CD4-positive, alpha-beta memory T cell (primary cell): ENCODE measurements at places on chromosomes 3 and 15.

GRCh38 chr15:69532066-69532465, 79.4 kb downstream of the RPLP1 start:
- DNase-seq = no peak

- no peak for DNase-seq
Measured at GRCh38 chr15:96285729-96286254, 44.7 kb upstream of the NR2F2 start.

DNA sequence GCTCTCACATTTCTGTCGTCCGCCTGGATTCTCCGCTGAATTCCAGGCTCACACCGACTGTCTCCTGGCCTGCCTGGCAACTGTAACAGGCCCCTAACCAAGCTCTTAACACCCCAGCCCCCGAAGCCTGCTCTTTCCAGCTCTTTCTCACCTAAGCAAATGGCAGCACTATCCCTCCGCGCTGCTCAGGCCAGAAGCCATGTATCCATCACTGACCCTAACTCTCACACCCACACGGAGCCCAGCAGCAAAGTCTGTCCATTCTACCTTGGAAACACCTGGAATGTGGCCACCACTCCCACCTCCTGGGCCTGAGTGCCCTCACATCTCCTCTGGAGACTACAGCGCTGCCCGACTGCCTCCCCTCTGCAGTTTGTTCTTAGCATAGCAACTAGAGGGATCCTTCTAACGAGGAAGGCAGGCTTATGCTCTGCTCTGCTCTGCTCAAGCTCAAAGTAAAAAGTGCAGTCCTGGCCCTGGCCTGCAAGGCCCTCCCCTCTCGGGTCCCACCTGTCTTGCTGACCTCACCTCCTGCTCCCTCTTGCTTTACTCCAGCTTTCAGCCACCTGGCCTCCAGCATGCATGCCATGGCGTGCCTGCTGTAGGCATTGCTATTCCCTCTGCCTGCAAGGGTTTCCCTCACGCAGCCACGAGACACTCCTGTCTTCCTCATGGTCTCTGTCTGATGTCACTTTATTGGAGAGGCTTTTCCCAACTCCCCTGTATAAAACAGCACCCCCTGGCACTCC, 27.2 kb downstream of the FEM1B start:
- DNase-seq = no peak

- no peak for DNase-seq
Measured at GRCh38 chr3:25820366-25820765, 30.5 kb downstream of the OXSM start.

DNA sequence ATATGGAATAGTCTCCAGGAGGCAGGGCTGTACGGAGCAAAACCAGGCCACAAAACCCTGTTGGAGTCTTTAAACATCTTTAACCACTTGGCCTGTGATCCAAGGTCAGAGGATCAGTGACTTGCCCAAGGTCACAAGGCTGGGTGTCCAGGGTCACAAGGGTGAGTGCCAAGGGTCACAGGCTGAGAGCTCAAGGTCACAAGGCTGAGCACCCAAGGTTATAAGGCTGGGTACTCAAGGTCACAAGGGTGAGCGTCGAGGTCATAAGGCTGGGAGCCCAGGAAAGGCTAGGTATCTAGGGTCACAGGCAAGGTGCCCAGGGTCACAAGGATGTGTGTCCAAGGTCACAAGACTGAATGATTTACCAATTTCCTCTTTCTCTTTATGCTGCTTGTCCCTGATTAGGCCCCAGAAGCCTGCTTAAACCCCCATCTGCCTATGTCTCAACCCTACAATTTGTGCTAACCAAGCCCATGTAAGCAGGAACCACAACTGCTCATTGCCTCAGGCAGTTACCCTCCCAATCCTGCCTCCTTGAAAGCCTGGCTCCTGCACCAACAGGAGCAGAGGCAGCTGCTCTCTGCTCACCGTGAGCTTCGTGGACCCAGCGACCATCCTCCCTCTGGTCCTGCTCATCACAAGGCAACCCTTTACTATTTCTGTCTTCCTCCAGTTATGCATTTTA, 51.5 kb downstream of the MGLL start:
- no peak for DNase-seq

DNA sequence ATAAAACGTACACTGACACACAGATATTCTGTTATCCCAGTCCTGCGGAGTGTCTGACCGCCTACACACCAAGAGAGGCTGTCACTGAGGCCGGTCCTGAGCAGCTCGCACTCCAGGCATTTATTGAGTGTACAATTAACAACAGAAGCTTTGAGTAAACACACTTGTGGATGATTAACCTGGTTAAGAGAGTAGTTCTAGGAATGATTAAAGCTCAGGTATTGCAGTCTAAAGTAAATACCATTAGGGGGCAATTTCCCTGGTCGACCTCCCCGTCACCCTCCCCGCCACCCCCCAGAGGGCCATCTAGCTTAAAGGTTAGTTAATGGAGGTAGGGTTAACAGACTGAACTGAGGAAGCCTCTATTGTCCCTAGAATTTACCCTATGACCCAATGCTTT, 1278.5 kb downstream of the NSUN3 start:
- DNase-seq = no peak

- no peak for DNase-seq
Measured at GRCh38 chr15:29337156-29337959, 67.7 kb upstream of the NSMCE3 start.

DNA sequence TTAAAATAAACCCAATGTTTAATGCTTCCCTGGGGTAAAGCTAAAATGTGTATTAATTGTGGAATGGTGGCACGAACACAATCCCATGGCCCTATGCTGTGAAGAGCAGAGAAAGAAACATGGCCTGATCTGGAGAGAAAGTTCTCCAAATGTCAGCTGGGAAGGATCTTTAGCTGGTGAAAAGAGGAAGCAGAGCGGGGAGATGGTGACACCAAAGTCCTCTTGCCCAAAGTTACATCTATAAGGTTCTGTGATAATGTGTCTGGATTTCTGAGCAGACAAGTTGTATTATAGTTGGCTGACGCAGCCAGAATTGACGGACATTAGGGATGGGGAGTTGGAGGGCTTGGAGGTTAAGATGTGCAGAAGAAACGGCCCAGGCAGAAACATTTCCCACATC, 196.2 kb downstream of the CHST2 start:
- DNase-seq = no peak

- DNase-seq = no peak
Measured at GRCh38 chr15:81097890-81098280, 36.2 kb upstream of the CFAP161 start.

DNA sequence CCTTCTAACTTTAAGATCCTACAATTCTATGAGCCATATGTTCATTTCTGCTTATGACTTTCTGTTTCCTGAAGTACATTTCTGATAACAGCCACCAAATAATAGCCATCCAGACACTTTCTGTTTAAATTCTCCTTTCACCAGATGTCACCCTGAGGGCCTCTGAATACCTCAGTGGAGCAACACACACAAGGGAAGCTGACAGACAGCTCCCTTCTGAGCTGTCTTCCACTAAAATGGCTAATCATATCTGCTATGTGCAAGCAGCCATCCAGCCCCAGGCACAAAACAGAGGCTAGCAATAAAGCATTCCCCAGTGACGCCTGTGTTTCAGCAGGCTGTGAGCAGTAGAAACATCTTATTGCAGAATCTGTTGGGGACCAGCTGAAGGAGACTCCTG, 666.6 kb upstream of the UBE2E2 start:
- DNase-seq = no peak

DNA sequence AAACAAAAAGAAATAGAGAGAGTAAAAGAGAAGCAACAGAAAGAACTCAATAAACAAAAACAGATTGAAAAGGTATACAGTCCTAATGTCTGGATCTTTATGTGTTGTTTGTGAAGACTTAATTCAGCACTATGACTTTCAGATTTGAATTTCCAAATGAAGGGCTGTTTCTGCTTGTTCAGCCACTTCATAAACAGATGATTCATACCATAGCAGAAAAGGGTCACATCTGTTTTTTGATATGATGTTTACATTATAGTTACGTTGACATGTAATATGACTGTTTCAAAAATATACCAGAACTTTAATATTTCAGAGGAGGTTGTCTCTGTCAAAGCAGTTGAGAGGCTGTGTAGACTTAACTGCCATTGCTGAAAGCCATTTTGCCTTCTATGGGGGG, 24.1 kb downstream of the ASB14 start:
- no peak for DNase-seq

- DNase-seq = no peak
Measured at GRCh38 chr15:82540984-82541431, 751 bp upstream of the RPS17 start.

DNA sequence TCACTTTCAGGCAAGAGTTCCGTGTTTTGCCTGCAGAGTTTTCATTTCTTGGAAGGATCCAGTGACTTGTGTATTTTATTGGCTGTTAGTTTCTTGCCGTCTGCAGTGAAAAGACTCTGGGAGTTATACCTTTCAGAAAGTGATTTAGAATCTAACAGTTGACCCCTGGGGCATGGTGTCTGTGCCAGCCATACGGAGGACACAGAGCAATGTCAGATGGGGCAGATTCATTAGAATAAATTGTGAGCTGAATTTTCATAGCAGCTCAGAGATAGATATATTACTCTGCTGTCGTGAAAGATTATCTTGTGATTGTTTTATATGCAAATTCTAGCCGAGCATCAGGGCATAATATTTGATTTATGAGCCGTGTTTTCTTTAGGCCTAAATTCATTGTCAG, 131.6 kb downstream of the SV2B start:
- no peak for DNase-seq

DNA sequence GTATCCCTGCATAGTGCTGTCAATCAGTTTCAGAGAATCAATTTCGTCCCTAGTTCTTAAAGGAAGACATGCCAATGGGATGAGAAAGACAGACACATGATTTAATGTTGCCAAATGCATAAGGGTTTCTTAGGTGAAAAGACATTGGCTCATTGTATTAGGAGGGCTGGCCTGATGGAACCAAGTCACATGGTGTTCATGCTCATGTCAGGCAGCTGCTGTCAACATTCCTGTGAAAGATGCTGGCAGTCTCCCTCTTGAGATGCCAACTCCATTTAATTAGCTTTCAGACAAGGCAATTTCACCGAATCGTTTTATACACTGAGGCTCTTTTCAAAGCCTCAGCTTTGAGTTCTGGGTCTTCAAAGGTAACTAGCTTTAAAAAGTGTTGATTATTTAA, 16.1 kb upstream of the IL1RAP start:
- DNase-seq = no peak

- DNase-seq = no peak
Measured at GRCh38 chr15:31985607-31986006, 44.7 kb upstream of the CHRNA7 start.

DNA sequence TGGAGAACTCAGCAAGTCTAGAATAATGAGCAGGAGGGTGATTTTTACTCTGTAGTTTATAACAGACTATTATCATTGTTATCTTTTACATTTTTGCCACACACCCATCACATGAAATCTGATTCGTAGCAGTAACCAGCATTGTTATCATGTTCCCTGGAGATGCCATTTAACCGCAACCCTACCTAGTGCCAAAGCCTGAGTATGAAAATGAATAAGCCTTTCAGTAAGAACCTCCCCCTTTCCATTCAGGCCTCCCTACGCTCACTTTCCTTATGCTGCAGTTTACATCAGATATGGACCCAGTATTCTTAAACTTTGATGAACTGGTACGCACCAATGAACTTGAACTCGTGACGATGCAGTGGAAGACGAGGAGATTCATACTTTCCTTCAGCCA, 158.7 kb upstream of the SPRED1 start:
- DNase-seq = no peak

DNA sequence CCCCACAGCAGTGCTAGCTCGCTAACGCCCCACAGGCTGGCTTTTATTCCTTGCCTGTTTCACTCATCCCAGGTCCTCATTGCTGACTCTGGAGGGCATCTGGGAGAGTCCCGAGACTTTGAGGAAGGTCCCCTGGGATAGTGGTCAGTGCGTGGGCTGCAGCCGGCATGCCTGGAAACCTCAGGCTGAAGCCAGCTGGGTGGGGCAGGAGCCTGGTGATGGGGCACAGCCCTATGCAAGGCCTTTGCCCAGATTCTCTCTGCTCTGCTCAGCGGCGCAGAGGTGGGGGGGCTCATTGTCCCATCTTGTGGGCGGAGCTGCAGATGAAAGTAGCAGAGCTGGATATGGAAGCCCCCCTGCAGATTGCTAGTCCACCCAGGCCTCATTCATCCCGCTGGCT, 55.7 kb upstream of the SMAD6 start:
- DNase-seq = no peak

GRCh38 chr15:27902680-27903385, 196.3 kb downstream of the OCA2 start:
- no peak for DNase-seq

- DNase-seq = no peak
Measured at GRCh38 chr15:55283379-55284147, 6.0 kb downstream of the RAB27A start.

- DNase-seq = no peak
Measured at GRCh38 chr15:77516786-77517185, 96.1 kb downstream of the HMG20A start.

GRCh38 chr3:23161308-23161707, 41.8 kb upstream of the UBE2E2 start:
- no peak for DNase-seq

DNA sequence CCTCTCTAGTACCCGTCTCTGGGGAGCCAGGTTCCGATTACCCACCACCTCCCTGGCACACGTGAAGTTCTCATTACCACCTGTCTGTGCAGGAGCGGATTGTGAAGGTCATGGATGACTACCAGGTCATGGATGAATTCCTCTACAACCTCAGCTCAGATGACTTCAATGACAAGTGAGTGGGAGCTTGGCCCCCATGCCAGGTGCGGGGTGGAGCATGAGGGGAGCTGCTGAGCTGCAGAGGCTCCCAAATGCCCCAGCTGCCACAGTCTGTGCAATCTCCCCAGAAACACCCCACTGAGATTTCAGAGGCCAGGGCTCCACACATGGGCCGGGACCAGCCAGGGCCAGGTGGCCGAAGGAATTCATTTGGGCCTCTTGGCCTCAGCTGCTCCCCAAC, 34.3 kb downstream of the DNAH1 start:
- DNase-seq = no peak

- peak; percentile 82 for DNase-seq
Measured at GRCh38 chr3:108125550-108126071, 34.8 kb upstream of the CD47 start.

DNA sequence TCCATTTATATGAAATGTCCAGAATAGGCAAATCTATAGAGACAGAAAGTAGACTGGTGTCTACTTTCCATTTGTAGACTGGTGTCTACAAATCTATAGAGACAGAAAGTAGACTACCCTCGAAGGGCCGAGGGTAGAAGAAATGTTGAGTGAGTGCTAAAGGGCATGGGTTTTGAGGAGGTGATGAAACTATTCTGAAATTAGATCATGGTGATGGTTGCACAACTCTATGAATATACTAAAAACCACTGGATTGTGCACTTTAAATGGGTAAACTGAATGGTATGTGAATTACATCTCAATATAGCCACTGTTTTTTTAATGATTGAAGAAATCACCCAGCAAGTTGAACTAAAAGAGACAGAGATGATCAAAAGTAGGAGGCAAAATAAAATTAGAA, 27.9 kb downstream of the TP53BP1 start:
- DNase-seq = no peak

- DNase-seq = no peak
Measured at GRCh38 chr3:148599481-148599880, 98.2 kb upstream of the AGTR1 start.

GRCh38 chr3:156604642-156605144, 49.8 kb upstream of the SSR3 start:
- DNase-seq = no peak

- DNase-seq = no peak
Measured at GRCh38 chr3:112124907-112125607, 8.0 kb downstream of the GCSAM start.

- DNase-seq = no peak
Measured at GRCh38 chr3:136667081-136667480, 85.1 kb downstream of the STAG1 start.

- no peak for DNase-seq
Measured at GRCh38 chr3:134060561-134061385, 31.0 kb upstream of the SLCO2A1 start.
